ENCODE measurements at places on chromosomes 7 and 10.
A peak's percentile ranks its signal among the peaks of the same experiment; 100 is the strongest.

GRCh38 chr10:119301397-119301796 is 94.0 kb downstream of the GRK5 start:
- DNase-seq = no peak

DNA sequence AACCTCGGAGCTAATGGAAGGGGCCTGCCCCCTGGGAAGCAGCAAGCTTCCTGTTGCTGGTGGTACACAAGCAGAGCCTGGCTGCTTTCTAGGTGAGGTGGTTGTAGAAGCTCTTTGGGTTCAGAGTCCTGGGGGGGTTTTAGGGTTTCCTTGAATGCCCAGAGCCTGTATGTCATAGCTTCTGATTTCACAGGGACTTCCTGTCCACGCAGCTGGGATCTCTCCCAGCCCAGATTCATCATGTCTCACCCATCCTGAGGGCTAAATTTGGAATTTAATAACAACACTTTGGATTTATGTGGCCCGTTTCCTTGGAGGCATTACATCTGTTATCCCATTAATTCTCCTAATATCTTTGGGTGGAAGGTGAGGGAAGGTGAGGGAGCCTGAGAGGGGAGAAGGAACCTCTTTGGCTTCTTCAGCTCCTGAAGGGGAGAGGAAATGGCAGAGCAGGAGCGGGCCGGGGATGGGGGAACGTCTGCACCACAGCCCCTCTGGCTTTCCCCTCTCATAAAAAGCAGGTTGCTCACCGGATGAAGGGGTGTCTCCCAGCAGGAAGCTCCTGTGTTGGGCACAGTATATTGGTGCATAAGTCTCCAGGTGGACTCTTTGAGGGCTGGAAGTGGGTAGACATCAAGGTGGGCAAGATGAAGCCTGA is 19.7 kb downstream of the RPS24 start:
- DNase-seq = no peak

GRCh38 chr10:1354809-1355710 is 298.9 kb downstream of the WDR37 start:
- no peak for DNase-seq

DNA sequence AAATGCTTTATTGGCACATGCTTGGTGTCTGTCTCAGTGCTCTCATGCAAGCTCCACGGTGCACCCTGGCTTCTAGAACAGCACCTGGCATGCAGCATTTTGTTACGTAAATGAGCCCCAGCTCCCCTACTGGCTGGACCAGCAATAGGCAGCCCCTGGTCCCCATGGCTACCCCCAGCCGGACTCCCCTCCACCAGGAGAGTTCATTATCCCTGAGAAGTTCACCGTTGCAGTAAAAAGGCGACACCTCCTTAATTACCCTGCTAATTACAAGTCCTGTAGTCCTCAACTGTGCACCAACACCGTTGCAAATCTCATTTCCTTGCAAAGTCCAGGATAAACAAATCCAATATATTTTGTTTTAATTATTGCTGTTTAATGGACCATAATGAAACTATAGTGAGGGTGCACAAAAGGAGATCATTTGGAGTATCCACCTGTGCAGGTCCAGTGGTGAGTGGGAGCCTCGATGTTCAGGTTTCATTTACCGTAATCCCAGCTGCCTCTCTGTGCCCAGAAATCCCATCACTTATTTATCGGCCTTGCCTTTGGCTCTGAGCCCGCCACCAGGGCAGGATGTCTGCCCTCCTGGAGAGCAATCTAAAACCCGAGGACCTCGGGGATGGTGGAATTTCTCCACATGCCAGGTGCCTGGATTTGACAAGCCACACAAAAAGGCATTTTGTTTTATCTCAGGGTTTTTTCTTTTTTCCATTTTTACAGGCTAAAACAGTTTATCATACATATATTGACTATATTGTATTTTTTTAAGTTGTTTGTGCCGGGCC is 12.8 kb upstream of the DRGX start:
- no peak for DNase-seq

DNA sequence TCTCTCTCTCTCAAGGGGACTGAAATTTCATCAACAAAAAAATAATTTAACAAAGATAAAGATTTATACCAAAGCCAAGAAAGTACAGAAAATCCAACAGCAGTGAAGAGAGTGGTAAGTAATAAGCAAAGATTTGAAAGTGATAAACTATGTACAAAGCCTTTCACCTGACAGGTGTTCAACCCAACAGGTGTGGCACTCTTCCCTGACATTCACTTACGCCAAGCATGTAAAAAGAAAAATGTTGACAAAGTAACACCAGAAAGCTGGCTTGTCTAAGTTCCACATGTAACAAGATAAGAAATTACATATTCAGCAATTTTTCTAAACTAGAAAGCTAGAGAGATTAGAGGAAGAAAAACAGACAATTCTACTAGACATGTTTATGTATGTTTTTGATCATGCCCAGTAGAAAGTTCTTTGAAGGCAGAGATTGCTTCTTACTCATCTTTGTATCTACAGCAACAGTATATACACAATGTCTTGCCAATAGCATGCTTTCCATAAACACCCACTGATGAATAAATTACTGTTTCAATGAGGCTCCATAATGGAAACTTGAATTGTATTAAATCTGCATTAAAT is 468.5 kb downstream of the PARD3 start:
- DNase-seq = no peak

DNA sequence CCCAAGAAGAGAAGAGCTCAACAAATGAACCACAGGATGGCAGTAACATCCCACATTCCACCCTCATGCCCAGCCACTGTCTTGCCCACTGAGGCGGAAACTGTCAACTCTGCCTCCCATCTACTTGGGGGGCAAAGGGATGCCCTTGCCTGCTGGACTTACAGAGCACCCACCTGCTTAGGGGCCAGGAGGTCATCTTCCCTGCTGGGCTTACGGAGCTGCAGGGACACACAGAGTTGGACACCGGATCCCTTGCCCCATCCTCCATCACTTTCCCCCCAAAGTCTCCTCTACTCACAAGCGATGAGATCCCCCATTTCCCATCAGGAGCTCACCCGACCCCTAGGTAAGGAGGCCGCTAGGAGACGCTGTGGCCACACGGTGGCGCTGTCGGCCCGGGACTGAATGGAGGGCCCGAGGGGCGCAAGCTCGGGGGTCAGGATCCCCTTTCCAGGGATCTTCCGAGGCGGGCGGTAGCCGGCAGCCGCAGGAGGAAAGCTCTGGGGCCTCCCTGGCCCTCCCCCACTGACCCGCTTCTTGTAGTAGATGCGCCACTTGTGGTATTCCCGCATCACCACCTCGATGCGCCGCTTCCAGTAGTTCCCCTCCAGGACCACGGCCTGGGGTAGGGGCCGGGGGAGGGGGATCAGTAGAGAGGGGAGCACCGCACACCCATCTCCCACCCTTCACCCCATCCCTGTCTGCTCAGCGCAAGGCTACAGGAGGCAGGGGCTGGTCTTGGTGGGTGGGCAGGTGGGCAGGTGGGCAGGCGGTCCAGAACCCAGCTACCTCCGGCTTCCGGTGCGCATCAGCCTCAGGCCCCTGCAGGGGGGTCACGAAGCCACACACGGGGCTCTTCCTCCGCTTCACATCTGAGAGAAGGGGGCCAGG is 17.3 kb downstream of the MLXIPL start:
- DNase-seq = peak; percentile 68

GRCh38 chr10:28810057-28810870 is 132.9 kb downstream of the BAMBI start:
- no peak for DNase-seq

DNA sequence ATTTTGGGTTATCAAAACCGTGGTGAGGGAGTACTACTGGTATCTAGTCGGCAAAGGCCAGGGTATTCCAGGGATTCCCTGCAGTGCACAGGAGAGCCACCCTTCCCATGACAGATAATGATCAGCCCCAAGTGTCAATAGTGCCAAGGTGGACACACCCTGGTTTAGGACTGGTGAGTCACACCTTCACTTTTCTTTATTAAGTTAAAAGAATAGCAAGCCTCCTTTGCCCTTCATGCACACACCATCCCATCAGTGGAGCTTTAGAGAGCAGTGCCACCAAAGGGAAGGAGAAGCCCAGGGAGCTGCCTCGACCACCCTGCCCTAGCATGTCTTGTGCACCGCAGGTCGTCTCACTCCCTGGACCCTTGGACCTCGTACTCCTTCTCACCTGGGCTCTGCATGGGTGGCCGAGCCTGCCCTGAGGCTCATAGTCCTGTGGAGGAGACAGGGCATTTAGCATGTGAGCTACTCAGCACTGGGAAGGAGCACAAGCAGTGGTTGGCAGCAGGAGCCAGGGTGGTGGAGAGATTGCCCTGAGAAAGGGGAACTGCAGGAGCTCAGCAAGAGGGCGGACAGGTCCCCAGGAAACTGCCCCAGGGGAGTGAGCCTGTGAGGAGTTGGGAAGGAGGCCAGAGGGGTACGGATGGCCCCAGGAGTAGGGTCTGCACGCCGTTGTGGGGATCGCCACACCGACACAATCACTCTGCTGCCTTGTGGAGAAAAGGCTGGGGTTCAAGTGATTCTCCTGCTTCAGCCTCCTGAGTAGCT is 17.4 kb downstream of the UBE2D4 start:
- no peak for DNase-seq

DNA sequence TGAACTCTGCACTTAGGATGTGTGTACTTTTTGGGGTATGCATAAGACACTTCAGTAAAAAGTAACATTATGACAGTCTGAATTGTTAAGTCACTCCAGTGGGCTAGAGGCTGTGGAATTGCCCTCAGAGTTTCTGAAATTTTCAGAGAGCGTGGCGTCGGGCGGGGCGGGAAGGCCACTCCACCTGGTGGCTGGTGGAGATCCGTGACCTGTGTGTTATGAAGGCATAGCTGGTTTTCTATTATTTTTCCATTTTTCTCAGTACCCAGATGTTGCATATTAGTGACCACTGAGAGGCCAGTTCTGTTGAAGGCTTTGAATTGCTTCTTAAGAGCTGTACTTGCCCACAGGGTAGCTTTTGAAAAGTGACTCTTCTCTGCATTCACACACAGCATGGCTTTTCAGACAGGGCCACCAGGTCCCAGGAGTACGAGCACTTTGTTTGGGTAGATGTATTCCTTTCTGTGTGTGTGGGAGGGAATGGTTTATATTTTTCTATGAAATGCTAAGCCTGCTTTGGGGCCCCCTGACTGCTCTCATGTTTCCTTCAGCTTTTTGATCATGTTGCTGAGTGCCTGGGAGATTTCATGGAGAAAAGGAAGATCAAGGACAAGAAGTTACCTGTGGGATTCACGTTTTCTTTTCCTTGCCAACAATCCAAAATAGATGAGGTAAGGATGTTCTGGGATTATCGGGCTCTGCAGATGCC is 52.3 kb downstream of the TACR2 start:
- DNase-seq = no peak

GRCh38 chr7:140625908-140626868 is 14.4 kb downstream of the DENND2A start:
- DNase-seq = peak; percentile 98

DNA sequence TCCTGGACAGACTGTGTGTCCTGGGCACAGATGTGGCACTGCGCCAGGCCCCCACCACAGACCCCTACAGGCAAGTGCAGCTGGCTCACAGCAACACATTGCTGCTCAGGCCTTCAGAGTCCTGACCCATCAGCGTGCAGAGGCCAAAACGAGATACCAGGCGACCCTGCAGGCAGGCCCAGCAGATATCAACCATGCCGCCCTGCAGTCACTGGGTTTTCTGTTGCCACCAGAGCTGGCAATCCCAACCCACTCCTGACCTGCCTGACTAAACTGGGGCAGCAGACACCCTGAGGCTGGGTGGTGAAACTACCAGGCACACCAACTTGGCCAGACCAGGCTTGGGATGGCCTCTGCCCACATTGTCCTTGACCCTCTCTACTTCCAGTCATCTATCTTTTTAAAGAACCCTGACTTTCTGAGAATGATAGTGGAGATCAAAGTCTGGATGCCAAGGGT is 20.3 kb downstream of the ZCCHC24 start:
- DNase-seq = no peak

DNA sequence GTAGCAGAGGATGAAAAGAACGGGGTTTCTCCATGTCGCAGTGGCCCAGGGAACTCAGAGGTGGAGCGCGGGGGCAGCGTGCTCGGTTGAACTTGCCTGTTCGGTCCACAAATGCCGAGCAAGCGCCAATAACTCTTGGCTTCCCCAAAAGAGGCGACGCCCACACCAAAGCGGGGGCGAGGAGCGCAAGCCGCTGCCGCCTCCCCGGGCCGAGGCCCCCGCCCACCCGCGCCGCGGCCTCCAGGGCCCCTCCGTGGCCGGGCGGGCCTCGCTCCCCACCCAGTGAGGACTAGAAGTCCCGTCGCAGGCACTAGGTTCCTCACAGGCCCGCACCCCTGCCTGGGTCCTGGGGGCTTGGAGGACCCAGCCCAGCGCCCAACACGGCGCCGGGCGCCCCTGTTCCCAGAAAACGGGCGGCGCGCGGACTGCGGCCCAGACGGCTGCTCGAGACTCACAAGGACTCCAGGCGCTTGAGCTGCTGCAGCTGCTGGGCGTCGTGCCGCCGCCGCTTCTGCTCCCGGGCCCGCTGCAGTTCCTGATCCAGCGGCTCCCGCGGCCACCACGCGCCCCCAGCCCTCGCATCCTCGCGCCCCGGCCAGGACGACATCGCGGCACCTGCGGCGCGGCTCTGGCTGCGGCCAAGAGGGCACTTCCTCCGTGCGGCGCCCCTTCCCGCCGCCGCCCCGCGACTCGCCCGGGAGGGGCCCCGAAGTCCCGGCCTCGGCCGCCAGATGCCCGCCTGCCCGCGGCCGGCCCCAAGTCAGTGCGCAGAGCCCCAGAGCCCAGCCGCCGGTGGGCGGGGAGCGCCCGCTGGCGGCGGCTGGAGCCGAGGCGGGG is 14.6 kb upstream of the FKBP9 start:
- DNase-seq = peak; percentile 85

DNA sequence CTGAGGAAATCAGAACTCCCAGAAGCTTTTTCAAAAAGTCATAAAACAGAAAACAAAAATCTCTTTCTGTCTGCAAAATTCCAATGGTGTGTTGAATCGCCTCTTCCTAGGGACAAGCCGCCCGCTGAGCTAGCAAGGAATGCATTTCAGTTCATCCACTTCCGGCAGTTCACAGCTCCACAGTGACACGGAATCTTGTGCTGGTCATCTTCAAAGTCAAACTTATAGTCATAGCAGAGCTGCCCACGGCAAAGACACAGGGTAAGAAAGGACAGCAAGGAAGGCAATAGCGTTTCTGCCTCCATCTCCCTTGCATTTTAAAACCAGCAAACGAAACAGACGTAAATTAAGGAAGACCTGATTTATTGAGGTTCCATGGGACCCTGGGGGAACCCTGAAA is 111.2 kb downstream of the GALNT11 start:
- peak; percentile 41 for DNase-seq

- DNase-seq = peak; percentile 32
These were observed 91.5 kb downstream of the GSDME start for GRCh38 chr7:24665564-24666294.
